Activated T-helper 17 cell treated with anti-CD3 and anti-CD28 coated beads, Interleukin-2, amount 50 U/mL, for 72 hours (primary cell): ENCODE measurements at places on chromosomes 6 and 20. TPM values are rescaled to one million over a fixed set of nuclear protein-coding genes. Genes with fewer than 3 reads are reported as not detected.

- ATAC-seq: no peak
Observed at GRCh38 chr20:46202766-46203509, 84.8 kb downstream of the CD40 start.

- ATAC-seq: no peak
Observed at GRCh38 chr20:46621492-46621891, 29.8 kb downstream of the SLC13A3 start.

DNA sequence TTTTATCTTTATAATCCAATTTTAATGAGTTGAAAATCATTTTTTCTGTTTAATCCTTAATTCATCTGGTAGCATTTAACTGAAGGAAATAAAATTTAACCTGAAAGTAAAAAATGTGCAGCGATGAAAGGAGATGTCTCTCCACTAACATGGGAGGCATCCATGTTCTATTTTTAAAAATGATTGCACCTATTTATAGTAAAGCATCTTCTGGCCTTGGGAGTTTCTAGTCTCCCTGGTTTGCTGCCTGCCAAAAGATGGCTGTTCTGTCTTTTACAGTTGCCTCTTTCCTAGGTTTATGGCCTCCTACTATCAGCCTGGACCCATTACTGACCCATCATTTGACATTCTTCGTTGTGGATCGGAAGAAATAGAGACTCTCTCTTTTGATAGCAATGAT is 143.0 kb downstream of the B3GAT2 start:
- no peak for ATAC-seq

GRCh38 chr20:2795451-2795850 is 5.0 kb downstream of the CPXM1 start:
- ATAC-seq: no peak

HLA-DOB gene
- 4.2 TPM for total RNA-seq

HLA-B gene
- total RNA-seq: 4,180 TPM

MCM3 gene
- total RNA-seq: 247 TPM
